ENCODE measurements at places on chromosomes 11 and 22.
A peak's percentile ranks its signal among the peaks of the same experiment; 100 is the strongest.

GRCh38 chr11:108752297-108752751 is 87.5 kb downstream of the DDX10 start:
- no peak for DNase-seq

GRCh38 chr22:37192741-37193140 is 4.7 kb upstream of the C1QTNF6 start:
- no peak for DNase-seq

GRCh38 chr22:37811867-37812266 is 4.1 kb downstream of the GCAT start:
- DNase-seq, result no peak

DNA sequence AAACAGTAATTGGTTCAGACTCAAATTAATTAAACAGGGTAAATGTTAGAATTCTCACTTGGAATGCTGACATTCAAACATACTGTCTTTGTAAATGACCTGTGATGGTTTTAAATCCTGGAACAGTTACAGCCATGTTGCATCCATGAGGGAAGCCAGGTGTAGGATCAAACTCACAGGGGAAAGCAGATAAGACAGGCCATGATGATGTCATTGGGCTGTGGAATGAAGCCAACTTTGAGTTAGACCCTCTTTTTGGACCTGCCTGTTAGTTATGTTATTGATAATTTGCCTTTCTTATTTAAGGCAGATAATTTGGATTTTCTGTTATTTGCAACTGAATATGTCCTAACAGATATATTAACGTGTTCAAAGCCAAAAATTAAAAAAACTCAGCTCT is 39.3 kb upstream of the ABTB2 start:
- no peak for DNase-seq

DNA sequence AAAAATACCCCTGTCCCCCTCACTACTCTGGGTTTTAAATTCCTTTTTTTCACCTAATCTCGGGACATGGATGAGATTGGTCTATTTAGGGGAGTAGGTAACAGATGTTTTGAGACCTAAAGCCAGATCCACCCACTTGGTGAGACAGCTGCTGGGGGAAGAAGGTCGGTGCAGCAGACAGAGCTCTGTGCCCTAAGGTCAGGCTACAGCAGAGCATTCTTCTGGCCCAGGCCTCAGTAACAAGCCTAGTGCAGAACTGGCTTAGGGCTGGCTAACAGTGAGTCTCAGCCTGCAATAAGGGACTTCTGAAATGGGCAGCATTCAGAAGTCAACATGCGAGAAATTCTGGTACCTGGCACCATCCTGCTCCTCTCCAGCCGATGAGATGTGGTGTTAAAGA is 444.9 kb upstream of the KIRREL3 start:
- no peak for DNase-seq

GRCh38 chr11:124315052-124315451 is 1.3 kb upstream of the OR8D1 start:
- DNase-seq, result peak; percentile 57

- DNase-seq, result peak; percentile 4
These were observed 1112.0 kb upstream of the RAG2 start for GRCh38 chr11:37710031-37710430.

GRCh38 chr22:20076627-20077172 is 3.3 kb upstream of the DGCR8 start:
- no peak for DNase-seq

Measured in EL (cell line).